NCI-H2107 (cell line): ENCODE measurements at places on chromosomes 1 and 21.

- DNase-seq, result no peak
Measured at GRCh38 chr1:27153549-27153886, 1.4 kb downstream of the SLC9A1 start.

- DNase-seq, result no peak
Measured at GRCh38 chr1:155608888-155609225, 1.2 kb upstream of the MSTO1 start.

- no peak for DNase-seq
Measured at GRCh38 chr1:8987881-8988617, 38.2 kb downstream of the SLC2A7 start.

GRCh38 chr1:178010674-178011464 is 41.0 kb upstream of the SEC16B start:
- DNase-seq, result no peak

DNA sequence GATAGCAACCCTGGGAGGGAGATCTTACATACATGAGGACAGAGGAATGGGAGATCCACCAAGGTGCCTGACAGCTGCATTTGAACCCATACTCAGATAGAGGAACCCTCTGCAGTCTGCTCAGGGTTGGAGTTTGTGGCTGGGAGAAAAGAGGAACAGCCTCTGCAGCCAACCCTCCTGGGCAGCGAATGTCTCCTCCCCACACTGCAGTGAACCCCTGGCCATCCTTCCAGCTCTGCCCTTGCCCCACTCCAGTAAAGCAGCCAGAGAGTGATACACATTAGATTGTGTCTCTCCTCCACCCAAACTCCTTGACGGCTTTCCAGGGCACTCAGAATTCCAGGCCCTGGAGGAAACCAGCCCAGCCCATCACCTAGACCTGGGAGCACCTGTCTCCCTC is 137.7 kb downstream of the RUNX1 start:
- no peak for DNase-seq
